Stimulated activated CD4-positive, alpha-beta T cell treated with anti-CD3 and anti-CD28 coated beads, Interleukin-4, amount 100 ng/mL, for 24 hours (primary cell): ENCODE measurements at places on chromosomes 7 and 10.
A peak's percentile ranks its signal among the peaks of the same experiment; 100 is the strongest.

- no peak for DNase-seq
Measured at GRCh38 chr7:51249991-51250390, 66.6 kb downstream of the COBL start.

DNA sequence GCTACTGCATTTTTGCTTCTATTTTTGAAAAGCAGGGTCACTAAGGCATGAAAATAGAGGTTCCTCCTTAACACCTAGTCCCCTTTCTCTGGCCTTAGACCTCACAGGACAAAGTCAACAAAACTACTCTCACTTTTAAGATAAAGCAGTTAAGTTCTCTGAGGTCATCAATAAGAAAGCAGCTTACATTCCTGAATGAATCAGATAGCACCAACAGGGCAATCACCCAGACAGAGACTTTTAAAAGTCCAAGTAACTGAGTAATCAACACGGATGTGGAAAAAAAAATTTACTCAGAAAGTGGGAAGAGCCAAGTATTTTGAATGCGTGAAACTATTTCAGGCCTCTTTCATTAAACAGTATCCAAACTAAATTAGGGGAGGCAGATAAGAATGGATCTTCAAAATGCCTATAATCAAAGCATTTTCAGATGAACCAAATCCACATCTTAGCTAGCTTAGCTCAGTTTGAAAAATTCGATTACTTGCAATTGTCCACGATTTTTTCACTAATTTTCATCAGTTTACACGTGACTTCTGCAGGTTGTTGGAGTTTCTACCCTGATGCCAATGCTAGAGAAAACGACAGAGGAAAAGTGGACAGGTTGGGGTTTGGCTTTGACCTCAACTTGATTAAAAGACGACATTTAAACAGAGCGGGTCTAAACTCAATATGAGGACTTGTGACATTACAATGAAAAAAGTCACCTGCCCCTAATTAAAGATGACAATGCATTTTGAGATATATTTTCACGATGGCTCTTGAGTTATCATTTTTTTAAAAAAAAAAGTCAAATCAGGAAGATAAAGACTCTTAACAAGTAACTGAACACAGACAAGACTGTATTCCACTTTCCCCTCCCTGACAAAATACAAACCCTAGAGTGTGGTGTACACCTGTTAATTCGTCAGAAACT lies 1.6 kb downstream of the BEND7 start:
- no peak for DNase-seq

DNA sequence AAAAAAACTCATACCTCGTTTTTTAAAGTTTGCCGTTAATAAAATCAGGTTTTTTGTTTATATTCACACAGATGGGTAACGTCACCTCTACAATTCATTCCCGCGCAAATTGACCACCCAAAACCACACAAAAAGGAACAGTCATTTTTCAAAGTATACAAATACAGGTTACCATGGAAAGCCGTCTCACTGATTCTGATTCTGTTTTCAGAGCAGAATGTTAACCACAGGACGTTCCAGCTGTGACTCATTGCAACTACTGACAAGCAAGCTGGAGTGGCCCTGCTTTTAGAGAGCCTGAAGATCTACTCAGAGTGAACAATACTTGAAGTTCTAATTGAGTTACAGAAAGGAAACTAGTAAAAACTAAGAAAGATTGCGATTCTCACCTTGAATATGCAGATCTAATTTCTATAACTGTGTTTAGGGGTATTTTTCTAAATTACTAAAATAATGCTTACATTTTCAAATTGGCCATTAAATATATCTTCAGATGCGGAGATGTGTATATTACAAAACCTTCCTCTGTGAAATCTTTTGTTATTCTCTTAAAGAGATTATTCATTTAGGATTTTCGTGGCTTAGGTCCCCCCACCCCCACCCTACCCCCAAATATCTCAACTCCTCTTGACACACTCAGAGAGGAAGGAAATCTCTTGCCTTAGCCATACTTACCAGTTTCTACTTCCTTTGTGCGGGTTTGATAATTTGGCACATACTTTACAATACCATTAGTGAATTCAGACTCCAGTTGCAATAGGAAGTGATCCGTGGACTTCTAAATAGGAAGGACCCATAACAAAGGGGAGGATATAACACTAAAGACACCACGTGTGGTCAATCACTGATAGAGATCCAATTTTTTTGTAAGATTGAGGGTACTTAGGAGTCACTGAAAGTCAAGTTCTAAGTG lies 106.0 kb downstream of the CUBN start:
- DNase-seq = peak; percentile 86

GRCh38 chr7:36456548-36456947 lies 66.9 kb downstream of the ANLN start:
- DNase-seq = no peak

- DNase-seq = no peak
Measured at GRCh38 chr10:101011517-101012423, 12.2 kb downstream of the LZTS2 start.

DNA sequence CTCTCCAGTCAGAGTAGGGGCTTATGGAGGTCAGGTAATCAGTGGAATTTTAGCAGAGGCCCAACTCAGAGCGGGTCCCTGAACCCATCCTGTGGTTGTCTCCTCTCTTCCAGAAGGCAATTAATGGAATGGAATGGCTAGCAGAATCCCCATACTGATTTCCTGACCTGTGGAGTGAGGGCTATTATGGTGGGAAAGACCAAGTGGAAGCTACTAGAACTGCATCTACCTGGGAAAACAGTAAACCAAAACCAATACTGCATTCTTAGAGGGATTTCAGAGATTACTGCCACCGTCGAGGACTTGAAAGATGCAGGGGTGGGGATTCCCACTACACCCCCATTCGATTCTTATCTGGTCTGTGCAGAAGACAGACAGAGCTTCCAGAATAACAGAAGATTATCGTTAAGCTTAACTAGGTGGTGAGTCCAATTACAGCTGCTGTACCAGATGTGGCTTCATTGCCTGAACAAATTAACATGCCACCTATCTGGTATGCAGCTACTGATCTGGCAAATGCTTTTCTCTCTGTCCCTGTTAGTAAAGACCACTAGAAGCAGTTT lies 73.2 kb downstream of the LMBR1 start:
- no peak for DNase-seq
